Activated CD4-positive, alpha-beta T cell treated with anti-CD3 and anti-CD28 coated beads, Interleukin-2, amount 50 U/mL, for 16 hours (primary cell): ENCODE measurements at places on chromosomes 3 and 15.

DNA sequence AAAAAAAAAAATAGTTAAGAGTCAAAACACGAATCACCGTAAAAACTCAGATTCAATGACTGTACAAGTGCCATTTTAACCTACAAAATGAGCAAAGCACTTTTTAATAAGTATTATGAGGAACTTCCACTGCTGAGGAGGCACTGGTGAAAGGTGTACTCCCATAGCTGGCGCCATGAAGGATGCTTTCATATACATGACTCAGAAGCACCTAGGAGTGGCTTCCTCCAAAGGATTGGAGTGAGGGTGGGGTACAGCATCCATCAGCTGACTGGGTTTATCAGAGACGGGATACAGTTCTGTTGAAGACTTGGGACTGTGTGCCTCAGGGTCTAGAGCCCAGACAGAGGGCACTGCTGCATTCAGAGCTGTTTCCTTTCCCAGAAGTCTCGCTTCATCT, 60.9 kb upstream of the MEX3B start:
- DNase-seq: no peak

GRCh38 chr15:48861813-48862431, 16.0 kb upstream of the EID1 start:
- DNase-seq: peak; percentile 77

- DNase-seq: no peak
Observed at GRCh38 chr3:128238184-128238489, 84.9 kb downstream of the EEFSEC start.

DNA sequence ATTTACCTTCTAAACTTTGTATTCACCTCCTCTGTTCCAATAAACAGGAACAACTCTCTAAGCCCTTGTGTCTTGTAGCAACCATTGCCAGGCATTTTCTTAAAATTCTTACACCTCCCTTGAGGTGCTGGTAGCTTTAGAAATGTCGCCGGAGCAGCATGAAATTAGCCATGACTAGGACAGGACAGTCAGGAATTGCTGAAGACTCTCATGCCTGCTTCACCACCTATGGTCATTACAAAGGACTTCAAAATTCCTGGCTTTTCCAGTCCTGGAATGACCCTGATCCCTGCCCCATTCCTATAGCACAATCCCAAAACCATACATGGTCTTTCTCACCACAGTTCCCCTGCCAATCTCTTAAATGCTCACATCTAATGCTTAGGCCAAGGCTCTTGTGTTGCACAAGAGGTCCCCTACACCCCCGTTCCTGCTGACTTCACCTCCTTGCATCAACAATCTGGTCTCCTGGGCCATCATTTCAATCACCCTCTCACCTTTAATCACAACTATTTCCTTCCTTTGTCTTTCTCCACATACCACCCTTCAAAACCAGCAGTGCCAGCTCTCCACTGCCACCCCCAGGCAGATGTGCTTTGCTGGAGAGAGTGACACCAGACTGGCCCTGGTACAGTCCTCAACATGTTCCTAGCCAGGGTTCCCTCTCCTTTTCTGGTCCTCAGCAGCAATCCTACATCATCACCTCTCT, 113.2 kb upstream of the TJP1 start:
- DNase-seq: no peak

- DNase-seq: no peak
Observed at GRCh38 chr15:87778358-87778757, 478.2 kb downstream of the NTRK3 start.

DNA sequence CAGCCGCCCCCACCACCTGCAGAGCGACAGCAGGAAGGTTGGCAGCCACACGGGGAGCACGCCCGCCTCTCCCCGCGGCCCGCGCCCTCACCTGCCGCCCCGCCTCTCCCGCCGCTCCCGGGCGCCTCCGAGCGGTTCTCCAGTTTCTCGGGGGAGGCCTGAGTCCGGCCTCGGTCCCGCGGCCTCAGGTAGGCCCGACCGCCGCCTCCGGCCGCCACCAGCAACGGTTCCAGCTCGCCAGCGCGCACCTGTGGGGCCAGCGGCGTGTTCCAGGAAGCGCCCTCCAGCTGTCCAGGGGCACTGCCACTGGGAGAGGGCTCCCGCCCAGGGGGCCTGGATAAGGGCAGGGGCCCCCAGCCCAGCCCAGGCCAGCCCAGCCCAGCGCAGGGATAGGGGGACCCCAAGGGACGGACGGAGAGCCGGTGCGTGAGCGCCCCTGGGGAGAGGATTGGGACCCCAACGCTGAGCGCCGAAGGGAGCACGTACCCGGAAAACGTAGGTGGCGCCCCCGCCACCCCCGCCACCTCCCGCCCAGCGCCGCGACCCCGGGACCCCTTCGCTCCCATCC, 2.2 kb downstream of the LTK start:
- no peak for DNase-seq

- DNase-seq: peak; percentile 100
Observed at GRCh38 chr3:49411968-49412631, at the start of the genes RHOA and TCTA. Gene RHOA, minus strand, starts transcription at chr3:49411976. Its CDS starts 36,387 bp downstream, at chr3:49375589. Gene TCTA, plus strand, starts transcription at chr3:49412423. Its CDS starts 4 bp downstream, at chr3:49412427.

DNA sequence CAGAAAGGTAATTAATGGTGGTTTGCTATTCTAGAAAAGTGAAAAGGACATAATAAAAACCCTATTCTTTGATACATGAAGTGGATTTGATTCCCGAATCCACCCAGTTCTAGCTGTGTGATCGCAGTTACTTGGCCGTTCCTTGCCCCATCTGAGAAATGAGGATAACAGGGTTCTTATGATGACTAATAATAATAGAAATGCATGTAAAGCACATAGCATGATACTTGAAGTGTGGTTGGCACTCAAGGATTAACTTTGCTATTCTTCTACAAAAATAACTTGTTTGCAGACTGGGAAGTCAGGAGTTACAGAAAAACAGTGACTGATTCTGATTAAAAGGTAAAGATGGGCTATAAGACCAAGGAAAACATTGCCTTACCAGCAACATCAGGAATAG, 26.8 kb downstream of the PARL start:
- no peak for DNase-seq

- no peak for DNase-seq
Observed at GRCh38 chr3:48271763-48272498, 31.0 kb downstream of the ZNF589 start.

DNA sequence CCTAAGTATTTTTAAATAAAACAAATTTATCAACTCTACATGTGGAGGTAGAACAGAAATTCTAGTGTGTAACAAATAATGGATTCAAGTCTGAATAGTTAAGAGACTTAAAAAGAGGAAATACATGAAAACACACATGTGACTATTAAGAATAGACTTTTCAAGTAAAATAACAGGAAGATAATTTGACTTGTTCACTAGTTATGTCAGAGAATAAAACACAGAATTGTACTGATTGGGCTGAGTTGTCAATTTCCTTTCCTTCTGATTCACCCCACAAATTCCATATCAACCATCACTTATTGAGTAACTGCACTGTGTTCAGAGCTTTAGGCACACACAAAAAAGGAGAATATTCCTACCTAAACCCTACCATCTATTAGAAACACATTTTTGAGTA, 557.2 kb downstream of the TUSC7 start:
- no peak for DNase-seq

- DNase-seq: no peak
Observed at GRCh38 chr15:31843426-31844055, 186.8 kb upstream of the CHRNA7 start.

GRCh38 chr15:86164232-86164898, 84.7 kb downstream of the AGBL1 start:
- no peak for DNase-seq

GRCh38 chr3:177524742-177525141, 327.5 kb upstream of the TBL1XR1 start:
- no peak for DNase-seq

DNA sequence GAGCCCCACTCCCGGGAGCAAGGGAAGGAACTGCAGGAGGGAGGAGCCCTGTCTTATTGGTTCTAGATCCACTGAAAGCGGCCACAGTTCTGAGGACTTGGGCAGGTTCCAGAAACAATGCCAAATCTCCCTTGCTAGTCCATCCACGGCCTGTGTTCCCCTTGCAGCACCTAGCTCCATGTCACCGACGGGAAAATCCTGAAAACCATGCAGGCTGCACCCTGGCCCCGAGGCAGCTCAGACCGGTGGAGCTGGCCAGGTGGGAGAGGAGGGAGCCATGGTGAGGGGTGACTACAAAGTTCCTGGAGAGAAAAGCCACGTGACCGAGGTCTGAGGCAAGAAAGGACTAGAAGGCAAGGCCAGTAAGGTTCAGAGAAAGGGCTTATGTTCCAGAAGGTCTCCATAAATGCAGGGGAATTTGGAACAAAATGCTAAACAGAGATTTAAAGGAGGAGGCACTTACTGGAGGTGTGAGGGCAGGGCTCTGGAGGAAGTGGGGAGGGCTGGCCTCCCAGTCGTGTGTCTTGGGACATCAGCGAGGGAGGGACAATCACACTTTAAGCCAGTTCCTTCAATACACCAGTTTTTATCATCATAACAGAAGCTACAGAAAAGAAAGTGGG, 5.4 kb downstream of the MGLL start:
- DNase-seq: no peak

DNA sequence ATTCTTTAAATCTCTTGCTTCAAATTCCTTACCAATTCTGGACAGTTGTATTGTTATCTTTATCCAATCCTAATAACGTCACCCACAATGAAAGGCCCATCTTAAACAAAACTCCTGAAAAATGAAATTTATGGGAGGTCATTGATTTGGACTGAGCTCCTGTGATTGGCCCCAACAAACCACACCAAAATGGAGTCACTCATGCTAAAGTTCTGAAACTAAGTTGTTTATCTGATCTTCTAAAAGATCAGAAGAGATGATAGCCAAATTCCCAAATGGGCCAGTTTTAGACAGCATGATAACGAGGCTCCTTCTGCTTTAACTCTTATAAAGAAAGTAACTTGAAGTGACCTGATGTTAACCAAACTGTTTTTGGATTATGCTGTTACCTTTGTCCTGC, 39.7 kb upstream of the GPD1L start:
- no peak for DNase-seq

GRCh38 chr3:59876533-59877062, 826.8 kb upstream of the CFAP20DC start:
- DNase-seq: no peak

DNA sequence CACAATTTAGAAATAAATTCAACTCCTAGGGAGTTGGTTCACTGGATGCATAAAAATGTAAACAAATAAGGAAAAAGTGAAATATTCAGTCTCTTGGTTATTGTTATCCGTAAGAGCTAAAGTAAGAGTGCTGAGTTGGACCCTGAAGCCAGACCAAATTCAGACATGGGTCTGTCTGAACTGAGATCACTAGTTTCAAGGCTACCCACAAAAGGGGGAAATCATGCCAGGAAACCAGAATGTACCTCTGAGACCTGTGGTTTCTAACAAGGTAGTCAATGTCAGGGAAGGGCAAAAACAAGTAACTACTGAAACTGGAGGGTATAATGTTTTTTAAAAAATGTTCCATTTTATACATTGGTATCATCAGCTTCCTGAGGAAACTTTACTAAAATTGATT, 35.2 kb upstream of the GOLGA6L2 start:
- DNase-seq: no peak

GRCh38 chr3:48119505-48120193, 68.6 kb downstream of the CDC25A start:
- no peak for DNase-seq

DNA sequence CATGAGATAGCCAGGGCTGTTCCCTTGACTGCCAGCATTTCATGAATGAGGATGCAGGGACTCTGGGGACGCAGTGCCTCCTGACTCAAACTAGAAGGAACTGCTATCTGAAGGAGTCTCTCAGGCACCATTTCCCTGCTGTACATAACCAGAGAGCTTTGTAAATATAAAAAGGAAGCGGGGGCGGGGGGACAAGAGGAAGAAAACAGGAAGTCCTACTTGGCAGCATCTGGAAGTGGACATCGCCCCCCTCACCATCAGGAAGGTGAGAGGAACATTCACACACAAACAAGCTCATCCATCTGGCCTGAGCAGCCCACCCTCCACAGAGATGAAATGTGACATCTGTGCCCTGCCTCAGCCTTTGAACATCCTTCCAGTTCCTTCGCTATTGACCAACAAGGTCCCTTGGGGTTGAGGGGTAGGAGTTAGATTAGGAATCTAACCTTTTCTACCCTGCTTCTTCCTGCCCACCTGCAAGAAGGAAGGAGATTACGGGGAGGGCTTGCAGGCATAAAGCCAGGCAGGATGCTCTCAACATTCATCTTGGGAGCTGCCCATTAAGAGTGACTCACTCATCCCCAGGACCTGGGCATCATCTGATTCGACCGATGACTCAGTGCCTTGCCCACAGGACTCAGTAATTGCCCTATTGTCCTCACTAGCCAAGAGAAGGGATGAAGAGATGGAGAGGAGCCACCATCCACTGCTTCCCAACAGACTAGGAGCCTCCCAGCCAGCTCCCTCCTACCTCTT, 31.9 kb downstream of the SH3BP5 start:
- no peak for DNase-seq

DNA sequence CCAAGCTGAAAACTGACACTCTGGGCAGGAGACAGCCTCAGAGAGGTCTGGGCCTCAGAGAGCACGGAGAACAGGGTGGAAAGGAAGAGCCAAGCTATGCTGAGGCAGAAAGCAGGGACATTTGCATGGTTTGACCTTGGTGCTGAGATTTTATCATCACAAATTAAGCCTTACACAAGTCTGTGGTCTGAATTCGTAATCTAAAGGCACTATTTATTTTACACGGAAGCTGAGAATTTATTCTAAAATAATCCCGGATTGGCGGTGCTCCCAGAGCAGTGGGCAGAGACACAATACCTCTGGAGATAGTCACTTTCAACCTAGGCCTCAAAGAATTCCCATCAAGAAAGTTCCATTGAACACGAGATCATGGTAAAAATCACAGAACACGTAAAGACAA, 47.5 kb downstream of the CFAP92 start:
- no peak for DNase-seq

DNA sequence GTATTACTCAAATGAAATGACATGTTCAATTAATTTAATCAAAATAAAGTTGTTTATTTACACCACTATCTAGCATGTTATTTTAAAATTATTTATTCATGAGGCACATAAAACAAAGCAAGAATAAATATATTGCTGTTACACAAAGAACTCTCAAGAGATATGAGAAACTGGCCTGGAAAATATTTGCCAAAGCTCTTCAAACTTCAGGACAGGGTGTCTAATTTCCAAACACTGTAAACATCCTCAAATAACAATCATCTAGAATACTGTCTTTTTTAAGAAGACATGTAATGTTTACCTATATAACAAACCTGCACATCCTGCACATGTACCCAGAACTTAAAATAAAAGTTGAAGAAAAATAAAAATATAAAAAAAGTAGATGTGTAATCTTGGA, 876.6 kb downstream of the TUSC7 start:
- no peak for DNase-seq

GRCh38 chr3:107978131-107979055, 112.4 kb downstream of the CD47 start:
- DNase-seq: peak; percentile 8

GRCh38 chr3:112445839-112446238, 53.4 kb downstream of the BTLA start:
- no peak for DNase-seq

GRCh38 chr3:94433811-94434210, 370.9 kb downstream of the NSUN3 start:
- DNase-seq: no peak

- DNase-seq: no peak
Observed at GRCh38 chr3:86547692-86548091, 443.3 kb downstream of the VGLL3 start.

GRCh38 chr3:142077859-142078500, 71.4 kb downstream of the TFDP2 start:
- DNase-seq: no peak
